ENCODE measurements at places on chromosomes 5 and 9.

DNA sequence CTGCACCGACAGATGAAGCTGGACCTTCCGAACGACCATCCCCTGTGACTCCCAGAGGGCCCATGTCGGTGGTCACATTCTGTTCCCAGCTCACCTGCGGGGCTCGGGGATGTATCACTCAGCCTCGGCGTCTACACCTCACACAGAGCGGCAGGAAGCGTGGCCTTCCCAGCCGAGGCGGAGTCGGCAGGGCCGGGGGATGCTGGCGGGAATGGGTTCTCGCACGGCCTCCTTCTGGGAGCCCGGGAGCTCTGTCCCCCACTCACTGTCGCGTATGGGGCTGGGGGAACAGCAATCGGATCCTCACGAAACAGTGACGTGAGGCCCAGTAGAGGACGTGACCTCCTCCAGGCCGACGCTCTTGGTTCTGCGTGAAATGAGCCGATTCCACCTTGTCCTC is 20.4 kb downstream of the NACC2 start:
- no peak for DNase-seq

GRCh38 chr5:73663860-73664240 is 37.9 kb downstream of the ARHGEF28 start:
- no peak for DNase-seq

DNA sequence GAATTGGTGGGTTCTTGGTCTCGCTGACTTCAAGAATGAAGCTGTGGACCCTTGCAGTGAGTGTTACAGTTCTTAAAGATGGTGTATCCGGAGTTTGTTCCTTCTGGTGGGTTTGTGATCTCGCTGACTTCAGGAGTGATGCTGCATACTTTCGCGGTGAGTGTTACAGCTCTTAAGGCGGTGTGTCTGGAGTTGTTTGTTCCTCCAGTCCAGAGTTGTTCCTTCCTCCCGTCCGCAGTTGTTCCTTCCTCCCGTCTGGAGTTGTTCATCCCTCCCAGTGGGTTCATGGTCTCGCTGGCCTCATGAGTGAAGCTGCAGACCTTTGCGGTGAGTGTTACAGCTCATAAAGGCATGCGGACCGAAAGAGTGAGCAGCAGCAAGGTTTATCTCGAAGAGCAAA is 159.6 kb upstream of the ADAMTSL1 start:
- no peak for DNase-seq

DNA sequence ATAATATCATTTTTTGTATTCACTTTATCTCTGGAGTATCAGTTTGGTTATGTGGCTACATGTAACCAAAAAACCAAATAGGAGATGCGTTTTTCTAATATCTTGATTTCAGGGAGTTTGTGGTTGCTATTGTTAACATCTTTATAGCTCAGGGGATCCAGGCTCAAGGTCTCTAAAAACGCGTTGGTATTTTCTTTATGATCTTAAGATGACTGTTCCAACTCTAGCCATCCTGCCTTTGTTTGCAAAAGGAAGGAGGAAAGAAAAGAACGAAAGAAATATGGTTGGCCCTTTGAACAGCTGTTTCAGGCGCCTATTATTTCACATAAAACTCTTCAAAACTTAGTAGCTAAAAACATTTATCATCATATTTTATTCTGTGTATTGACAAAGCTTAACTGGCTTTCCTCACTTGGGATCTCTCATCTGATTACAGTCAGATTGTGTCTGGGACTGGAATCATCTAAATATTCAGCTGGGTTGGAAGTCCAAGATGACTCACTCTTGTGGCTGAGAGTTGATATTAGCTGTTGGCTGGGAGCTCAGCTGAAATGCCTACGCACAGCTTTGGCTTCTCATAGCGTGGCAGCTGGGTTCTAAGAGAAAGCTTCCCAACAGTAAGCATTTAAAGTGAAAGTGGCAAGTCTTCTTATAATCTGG is 60.1 kb downstream of the FAM174A start:
- no peak for DNase-seq

DNA sequence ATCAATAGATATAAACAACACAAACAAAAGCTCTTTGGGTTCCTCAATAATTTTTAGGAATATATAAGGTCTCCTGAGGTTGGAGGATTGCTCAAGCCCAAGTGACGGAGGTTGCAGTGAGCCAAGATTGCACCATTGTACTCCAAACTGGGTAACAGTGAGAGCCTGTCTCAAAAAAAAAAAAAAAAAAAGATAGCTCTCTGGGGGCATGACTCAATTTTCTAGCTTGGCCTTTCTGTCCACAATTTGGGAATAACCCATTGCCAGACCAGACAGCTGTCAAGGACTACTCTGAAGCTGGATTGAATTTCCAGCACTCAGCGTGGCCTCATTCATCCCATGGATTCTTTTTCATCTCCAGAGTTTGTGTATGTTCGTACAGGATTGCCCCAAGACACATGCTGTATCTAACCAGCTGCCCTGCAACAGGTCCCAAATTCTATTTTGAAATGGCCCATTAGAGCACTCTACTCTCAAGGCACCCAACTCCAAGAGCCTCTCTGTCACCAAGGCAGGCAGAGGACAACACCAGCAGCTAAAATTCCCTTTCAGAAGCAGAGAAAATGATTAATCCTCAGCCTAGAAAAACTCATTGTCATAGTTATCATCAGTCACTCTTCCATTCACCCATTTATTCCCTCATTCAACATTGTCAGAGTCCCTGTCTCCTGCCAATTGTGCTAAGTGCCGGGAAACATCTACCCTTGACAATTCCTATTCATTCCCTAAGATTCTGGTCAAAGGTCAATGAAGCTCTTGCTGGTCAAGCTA is 8.7 kb downstream of the FAM193B start:
- no peak for DNase-seq

GRCh38 chr5:10145923-10146401 is 103.7 kb downstream of the ATPSCKMT start:
- no peak for DNase-seq

DNA sequence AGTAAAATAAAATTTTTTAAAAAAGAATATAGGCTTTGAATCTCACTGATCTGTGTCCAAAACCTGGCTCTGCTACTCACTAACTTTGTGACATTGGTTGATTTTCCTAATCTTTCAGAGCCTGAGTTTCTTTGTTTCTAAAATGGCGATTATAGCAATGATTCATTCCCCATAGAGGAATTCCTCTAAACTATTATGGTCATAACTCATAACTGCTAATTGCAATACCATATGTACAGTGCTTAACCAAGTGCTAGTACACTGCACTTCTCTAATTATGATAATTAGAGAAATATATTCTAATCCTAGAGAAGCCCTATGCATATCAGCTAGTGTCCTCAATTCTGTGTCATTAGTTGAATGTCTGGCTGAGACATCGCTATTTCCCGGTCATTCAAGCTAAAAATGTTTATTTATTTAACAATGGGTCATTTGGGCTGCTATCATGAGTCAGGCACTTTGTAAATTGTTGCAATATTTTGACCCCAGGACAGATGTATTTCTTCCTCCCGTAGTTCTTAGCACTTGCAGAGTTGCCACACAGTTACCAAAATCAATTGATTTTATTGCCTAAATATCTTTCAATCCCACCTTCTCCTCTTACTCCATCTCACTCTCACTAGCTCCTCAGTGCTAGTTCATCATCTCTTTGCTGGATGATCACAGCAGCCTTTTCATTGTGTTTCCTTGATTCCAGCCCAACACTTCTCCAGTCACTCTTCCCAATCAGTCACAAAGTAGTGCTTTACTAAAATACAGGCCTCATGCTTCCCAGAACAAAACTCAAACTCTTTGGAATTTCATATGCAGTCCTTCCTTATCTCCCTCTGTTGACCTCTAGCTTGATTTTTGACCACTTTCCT is 200.9 kb upstream of the PAPPA start:
- no peak for DNase-seq

DNA sequence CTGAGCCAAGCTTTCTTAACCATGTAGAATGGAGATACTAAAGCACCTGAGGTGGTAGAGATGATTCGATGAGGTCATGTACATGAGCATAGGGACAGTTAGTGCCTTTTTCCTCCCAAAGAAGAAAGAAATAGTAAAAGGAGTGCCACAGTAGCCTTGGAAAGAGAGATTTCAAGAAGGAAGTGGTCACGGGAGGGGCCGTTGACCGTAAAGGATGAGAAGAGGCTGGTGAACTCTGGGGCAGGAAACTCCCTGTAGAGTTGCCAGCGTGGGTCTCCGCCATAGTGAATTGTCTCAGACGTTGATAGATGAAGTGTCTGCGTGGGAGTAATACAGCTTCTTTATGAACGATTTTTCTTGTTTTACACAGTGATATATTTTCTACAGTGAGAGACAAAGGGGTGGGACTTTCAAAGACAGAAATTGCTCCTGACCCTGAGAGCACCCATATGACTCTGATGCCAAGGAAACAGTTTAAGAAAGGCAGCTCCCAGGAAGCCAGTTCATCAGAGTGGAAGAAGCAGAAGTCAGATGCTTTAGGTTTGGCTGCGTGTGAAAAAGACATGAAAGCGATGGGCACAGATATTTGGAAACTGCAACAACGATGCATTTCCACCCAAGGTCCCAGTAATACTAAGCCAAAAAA is 41.3 kb downstream of the UGCG start:
- no peak for DNase-seq

Data from NCI-H2081 treated with DMSO at 0.1 percent for 48 hours (cell line).